ENCODE measurements at places on chromosomes 13 and 19.
A peak's percentile ranks its signal among the peaks of the same experiment; 100 is the strongest.

- no peak for DNase-seq
Observed at GRCh38 chr13:61162636-61163035, 253.0 kb downstream of the PCDH20 start.

DNA sequence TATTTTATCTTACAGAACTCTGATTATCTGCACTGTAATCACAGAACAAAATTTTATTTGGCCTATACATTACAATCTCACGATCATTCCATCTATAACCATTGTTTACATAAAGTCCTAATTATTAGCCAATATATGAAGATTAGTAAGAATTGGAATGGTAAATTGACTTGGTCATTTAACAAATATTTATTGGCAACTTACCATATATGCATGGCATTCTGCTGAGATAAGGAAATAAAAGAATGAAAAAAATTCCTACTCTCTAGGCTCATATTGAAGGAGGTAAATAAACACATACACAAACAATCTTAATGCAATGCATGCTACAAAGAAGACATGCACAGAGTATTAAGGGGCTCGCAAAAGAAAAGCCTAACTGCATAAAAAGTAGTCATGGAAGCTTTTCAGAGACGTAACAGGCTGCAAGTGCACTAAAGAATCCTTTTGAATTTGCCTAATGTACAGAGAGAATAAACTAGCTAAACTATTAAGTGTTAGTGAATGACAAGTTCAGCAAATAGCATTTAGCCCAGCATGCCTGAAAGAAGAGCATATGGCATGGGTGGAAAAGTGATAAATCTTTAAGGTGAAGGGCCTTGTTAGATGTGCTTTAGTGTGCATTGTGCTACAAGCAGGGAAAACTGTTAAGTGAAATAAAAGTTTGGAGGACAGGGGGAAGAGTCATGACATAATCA is 1131.1 kb downstream of the PCDH9 start:
- DNase-seq: no peak

- DNase-seq: no peak
Observed at GRCh38 chr19:32917616-32917996, 48.0 kb upstream of the SLC7A9 start.

DNA sequence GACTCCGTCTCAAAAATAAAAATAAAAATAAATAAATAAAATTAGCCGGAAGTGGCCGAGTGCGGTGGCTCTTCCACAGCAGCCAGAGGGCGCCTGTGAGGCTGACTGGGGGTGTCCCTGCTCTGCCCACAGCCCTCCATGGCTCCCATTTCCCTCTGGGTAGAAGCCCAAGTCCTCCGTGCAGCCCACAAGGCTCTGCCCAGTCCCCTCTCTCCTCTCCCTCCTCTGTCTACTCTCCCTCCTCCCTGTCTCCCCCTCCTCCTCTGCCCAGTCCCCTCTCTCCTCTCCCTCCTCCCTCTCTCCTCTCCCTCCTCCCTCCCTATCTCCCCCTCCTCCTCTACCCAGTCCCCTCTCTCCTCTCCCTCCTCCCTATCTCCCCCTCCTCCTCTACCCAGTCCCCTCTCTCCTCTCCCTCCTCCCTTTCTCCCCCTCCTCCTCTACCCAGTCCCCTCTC is 20.4 kb downstream of the MISP start:
- peak; percentile 39 for DNase-seq

DNA sequence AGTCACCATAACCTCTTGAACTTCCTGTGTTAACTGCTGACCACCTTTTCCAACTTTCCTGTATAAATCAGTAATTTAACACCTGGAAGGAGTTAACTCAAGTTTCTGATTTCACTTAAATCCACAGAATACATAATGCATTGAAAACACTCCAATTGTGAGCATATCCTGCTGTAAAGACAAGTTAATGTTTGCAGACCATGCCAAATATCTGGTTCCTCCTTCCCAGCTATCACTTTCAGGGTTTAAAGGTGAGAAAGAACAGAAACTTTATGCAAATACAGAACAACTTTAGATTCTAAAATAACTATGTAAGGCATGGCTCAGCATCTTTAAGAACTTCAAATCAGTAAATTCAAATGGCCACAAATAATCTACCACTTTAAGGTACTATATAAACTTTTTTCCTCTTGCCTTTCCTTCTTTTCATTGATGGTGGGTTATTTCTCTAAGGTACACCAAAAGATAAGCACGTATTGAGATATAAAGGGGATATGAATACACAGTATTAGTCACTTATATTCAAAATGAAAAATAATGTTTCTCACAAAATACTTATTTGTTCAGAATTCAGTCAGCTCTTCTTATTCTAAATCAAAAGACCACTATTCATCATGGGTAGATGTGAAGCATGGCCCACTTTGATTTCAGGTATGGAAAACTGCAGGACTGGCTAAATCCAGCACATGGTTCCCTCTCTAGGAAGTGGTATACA is 6.6 kb upstream of the TPTE2 start:
- no peak for DNase-seq

- DNase-seq: no peak
Observed at GRCh38 chr19:49201042-49201441, 43.5 kb downstream of the TRPM4 start.

DNA sequence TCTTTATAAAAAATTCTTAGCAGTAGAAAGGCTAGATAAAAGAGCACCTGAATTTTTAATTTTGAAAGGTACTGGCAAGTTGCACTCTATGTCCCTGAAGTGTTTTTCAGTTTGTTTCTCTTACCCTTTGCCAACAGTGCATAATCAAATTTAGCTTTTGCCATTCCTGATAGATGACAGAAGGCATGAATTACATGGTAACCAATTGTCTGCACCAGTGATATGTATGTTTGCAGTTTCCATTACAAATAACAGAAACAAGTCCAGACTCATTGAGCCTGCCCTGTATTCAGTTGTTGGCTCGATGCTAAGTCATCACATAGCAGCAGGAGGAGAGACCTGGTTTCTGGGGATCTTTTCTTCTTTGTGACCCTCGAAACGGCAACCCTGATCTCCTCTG is 309.8 kb downstream of the DNAJC15 start:
- no peak for DNase-seq

DNA sequence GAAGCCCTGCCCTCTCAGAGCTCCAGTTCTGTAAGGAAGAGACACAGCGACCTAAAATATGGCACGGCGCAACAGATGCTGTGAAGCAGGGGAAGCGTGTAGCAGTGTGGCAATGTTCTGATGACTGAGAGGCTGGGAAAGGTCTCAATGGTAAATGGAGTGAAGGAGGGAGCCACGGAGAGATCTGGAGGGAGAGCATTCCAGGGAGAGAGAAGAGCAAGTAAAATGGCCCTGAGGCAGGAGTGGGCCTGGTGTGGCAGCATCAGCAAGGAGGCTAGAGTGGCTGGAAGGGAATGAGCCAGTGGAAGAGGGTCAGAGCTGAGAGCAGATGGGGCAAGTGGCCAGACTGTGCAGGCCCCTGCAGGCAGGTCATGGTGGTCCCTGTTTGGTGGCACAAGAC is 16.4 kb downstream of the RCN3 start:
- DNase-seq: no peak

GRCh38 chr19:41816761-41817160 is 20.4 kb downstream of the CEACAM3 start:
- DNase-seq: no peak

DNA sequence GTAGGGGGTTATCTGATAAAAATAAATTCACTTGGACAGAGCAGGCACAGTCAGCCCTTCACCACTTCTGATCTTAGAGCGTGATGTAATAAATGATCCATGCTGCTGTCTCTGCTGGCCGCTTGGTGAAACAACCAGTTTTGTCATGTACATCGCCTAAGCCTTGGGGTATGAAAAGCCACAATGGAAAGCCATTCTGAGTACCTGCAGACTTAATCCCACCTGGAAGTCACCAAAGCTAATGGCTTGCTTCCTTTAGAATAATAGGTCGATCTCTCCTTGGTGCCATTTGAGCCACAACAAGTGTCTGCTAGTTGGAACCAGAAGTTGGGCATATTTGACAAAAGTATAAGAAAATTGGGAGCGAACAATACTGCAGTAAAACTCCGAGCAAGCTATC is 1649.7 kb upstream of the SPRY2 start:
- no peak for DNase-seq

- DNase-seq: no peak
Observed at GRCh38 chr13:91346850-91347201, 661 bp upstream of the MIR17HG start.

DNA sequence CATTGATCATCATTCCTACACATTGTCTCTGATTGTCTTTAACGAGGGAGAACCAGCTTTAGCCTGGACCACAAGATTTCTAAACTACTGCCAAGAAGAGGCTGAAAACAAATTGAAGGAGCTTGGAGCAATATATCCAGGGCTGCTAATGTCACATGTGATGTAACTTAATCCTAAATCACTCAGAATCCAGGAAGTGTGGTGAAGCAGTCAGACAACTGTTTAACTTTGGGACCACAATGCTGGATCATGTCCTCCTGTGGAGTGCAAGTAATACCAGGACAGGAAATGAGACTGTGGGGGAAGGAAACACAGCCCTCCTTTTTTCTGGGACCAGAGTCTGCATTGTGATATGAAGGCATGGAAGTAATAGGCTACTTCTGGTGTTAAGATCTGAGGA is 430.2 kb downstream of the KCTD12 start:
- peak; percentile 2 for DNase-seq

All from NCI-H226 (cell line).